ENCODE measurements at places on chromosomes 16 and 17. TPM values are rescaled to one million over a fixed set of nuclear protein-coding genes. Genes with fewer than 3 reads are reported as not detected.
A peak's percentile ranks its signal among the peaks of the same experiment; 100 is the strongest.

Gene PSMC5
- 68.2 TPM for total RNA-seq

GRCh38 chr17:48643697-48644012 is 17.5 kb upstream of the HOXB9 start:
- DNase-seq: no peak

- DNase-seq: no peak
Measured at GRCh38 chr16:64858076-64858475, 263.8 kb downstream of the CDH11 start.

GRCh38 chr17:2745317-2746037 is 4.0 kb downstream of the CCDC92B start:
- no peak for DNase-seq

DNA sequence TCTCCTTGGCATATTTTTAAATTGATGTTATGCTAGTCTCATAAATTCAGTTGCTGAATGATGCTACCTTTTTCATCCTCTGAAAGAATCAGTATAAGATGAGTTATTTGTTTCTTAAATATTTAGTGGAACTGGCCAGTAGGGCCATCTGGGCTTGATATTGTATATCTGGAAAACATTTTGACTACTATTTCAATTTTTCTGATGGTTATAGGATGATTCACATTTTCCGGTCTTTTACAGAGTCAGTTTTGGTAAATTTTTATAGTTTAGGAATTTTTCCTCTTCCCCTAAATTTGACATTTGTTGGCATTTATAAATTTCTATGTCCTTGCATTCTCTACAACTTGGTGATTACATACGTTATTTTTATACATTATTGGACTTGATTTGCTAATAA is 296.3 kb upstream of the AXIN2 start:
- DNase-seq: peak; percentile 9

DNA sequence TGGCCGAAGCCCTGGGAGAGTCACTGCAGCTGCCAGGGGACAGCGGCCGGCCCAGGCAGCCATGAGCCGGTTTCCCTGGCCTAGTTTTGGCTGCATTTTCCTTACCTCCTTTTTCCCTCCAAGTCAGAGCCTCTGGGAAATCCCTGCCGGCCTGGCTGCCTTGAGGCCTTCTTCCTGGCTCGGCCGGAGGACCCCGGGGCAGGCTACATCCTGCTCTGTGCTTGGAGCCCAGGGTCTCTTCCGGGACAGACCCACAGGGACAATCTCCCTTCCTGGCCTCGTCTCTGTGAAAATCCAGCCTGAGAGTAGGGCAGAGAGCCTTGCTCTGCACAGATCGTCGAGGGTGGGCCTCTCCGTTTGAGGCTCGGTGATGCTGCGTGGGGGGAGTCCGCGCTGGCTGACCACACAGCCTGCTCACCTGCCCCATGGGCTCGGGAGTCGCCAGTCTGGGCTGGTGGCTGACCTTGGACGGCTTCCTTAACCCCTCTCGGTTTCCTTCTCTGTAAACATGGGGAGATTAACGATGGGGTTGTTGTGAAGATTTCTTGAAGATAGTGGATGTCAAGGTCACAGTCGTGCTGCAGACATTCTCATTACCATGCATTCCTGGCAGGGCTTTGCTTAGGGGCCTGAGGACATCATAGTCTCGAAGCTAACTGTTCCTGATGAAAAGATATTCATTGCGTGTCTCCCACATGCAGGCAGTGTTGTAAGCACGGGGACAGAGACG is 34.8 kb upstream of the CIBAR2 start:
- no peak for DNase-seq

Gene TEKT1
- not detected for total RNA-seq

DNA sequence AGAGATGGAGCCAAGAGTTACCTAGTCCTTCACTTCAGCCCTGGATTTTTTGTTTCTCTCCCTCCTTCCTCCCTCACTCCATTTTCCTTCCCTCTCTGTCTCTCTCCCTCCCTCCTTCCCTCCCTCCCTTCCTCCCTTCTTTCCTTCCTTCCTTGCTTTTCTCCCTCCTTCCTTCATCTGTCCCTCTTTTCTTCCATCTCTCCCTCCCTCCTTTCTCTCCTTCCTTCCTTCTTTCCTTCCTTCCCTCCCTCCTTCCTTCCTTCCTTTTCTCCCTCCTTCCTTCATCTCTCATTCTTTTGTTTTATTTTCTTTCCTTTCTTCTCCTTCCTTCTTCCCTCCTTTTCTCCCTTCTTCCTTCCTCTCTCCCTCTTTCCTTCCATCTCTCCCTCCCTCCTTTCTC is 283.5 kb downstream of the MAF start:
- no peak for DNase-seq

DNA sequence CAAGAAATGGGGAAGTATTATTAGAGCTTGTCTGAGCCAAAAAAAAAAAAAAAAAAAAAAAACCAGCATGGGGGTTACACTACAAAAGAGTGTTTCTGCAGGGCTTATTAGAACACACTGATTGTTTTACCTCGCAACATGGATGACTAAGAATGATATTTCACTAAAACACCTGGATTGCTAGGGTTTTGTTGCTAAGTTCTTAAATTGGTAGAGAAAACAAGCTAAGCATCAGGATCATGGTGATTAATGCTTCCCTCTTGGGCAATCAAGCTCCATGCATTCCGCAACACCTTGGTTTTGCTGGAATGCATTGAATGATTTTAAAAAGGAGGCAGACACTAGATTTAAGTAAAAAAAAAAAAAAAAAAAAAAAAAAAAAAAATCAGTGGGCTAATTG is 931.4 kb upstream of the CDH8 start:
- DNase-seq: no peak

Gene CACNB1
- 7.0 TPM for total RNA-seq
